ENCODE measurements at places on chromosomes 2 and 18. TPM values are rescaled to one million over a fixed set of nuclear protein-coding genes. Genes with fewer than 3 reads are reported as not detected.

GRCh38 chr2:152676461-152676860, 40.8 kb downstream of the PRPF40A start:
- no peak for DNase-seq

DNA sequence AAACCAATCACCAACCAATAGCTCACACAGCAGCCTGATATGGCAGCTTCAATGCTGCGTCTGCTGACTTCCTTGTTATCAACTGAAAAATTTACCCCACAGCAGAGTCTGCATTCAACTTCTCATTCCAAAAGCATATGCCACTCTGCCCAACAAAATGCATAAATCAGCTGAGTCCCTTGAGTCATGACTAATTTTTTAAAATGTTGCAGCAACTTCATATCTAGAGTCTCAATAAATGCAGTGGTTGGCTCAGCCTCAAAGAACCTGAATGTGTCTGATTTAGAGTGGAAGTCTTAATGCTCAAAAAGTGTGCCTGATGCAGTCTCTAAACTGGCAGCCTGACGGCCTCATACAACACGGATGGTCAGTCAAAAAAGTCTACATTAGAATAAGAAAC, 46.5 kb downstream of the FARSB start:
- DNase-seq, result no peak

DNA sequence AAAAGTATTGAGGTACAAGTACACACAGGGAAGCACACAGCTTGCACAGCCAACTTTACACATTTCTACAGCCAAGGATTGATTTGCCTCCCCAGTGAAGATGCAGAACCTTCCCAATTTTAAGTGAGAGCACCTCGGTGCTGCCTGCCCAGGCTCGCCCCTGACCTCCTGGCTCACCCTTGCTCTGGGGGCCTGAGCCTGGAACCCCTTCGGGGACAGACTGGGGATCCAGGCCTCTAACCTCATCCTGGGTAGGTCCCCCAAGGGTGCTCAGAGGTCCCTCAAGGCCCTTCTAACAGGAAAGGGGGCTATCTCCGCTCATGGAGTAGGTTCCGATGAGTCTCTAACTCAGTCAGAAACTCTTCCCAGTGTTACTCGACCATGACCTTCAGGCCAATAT, 53.1 kb downstream of the BCL2L11 start:
- DNase-seq, result no peak

DNA sequence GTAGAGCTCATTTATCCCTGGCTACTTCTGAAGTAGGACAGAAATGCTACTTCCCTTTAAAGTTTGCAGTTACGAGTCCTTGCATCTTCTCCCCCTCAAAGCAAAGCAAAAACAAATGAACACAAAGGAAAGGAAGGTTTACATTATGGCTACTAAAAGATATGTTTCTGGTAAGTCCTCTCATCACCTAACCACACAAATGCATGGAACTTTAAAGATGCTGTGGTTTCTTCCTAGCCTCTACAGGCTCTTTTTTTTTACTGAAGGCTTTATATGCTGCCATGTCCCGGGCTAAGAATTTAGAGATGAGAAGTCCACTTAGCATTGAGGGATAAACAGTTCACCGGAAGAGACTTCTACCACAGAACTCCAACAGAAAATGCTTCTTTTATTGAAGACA, 291.2 kb downstream of the SS18 start:
- no peak for DNase-seq

DNA sequence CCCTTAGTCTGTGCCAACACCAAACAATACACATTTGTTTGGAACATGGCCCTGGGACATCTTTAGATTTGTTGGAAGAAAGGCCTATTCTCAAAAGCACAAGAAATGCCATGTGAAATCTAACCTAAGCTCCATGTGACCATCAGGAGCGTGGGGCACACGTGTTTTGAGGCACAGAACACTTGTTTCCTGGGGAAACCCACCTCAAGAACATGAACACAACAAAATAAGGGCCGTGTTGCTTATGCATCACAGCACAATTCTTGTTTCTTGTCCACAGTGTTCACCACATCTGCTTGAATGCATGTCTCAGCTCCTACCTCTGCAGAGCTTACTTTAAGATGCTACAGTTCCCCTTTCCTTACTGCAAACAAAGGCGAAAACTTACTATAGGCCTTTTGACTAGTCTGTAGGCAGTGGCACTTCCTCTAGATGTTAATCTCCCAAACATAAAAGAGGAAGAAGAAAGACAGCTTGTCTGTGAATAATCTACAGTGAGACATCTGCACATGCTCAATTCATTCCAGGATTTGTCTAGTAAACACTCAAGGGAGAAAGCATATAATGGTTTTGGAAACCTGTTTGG, 165.0 kb downstream of the ANKRD44 start:
- DNase-seq, result no peak

- no peak for DNase-seq
Measured at GRCh38 chr2:201906777-201907562, 100.6 kb downstream of the CDK15 start.

DNA sequence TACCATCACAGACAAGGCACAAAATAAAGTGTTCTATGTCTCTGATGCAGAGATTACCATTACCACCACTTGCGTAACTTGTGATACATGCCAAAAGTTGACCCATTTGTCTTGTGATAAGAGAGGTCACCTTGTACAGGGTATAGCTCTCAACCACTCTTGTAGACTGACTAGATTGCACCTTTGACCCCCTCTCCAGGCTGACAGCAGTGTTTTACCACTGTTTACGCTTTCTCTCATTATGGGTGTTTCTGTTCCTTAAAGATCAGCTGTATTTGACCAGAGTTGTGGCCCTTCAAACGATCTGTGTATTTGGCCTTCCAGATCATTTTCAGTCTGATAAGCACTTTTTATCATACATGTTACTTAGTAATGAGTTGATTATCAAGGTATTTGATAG, 215.7 kb upstream of the HNMT start:
- DNase-seq, result no peak

DNA sequence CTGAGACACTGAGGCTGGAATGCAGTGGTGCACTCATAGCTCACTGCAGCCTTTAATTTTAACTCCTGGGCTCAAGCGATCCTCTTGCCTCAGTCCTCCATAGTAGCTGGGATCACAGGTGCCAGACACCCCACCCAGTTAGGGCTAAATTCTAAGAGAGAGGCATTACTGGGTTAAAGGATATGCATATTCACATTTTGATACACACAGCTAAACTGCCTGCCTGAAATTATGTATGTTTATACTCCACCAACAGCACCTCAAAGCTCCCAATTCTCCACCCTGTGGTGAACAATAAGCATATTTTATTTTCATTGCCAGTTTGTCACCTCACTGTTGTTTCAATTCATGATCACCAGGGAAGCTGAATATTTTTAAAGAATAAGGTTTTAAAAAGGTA, 18.7 kb upstream of the MCM6 start:
- DNase-seq, result no peak

- DNase-seq, result peak; percentile 23
Measured at GRCh38 chr2:602571-603359, 74.4 kb downstream of the TMEM18 start.

GRCh38 chr2:189163889-189164288, 15.7 kb downstream of the COL5A2 start:
- no peak for DNase-seq

DNA sequence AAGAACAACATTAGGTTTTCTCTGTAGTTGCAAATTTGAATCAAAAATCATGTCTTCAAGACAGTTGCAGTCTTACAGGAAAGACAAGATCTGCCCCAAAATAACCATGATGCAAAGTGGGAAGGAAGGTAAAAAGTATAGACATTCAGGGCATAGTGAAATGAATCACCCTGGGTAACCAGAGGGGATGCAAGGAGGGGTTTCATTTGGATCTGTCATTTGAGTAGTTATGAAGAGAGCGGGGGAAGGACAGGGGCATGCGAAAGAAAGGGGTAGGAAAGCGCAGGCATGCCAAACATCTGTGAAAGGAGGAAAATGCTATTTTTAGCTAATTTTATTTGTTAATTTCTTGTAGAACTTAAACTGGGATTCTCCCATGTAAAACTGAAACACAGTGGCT, 219.1 kb upstream of the BOD1L2 start:
- no peak for DNase-seq

- no peak for DNase-seq
Measured at GRCh38 chr2:126930970-126931590, 32.4 kb downstream of the TEX51 start.

DNA sequence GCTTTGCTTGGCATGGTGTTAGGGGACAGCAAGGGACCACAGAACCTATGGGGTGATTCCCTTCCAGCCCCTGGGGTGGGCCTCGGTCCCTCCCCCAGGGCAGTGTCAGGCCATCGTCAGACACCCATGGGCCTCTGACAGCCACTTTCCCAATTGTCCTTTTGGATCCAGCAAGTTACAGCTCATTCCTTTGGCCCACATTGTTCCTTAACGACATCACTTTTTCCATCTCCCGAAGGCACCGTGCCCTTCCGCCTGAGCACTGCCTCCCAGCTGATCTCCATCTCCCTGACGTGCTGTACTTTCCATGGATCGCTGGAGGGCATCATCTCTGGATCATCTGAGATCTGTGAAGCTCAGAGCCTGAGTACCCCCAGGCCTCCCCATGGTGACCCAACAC, 10.4 kb upstream of the KCNK3 start:
- DNase-seq, result no peak

- DNase-seq, result no peak
Measured at GRCh38 chr2:19425419-19425818, 67.0 kb upstream of the OSR1 start.

DNA sequence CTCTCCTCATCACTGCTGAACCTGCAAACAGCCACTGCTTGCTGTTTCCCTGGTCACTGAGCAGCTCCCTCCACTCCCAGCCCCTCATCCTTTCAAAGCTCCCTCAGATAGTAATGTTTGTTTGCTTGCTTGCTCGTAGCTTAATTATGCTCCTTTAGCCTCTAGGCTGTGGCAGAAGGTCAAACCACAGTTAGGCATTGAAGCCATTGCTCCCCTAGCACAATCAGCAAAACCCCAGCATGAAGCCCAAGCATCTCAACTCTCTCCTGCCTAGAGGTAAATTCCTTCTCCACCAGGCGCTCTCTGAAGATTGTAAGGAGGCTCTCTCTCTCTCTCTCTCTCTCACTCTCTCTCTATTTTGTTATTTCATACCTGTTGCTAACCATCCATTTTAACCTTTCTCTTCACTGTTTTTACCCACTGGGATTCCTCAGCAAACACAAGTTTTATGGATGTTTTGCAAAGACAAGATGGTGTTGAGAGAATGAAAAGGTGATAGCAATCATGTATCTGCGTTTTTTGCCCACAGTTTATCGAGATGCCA, 135.9 kb upstream of the HNRNPA3 start:
- no peak for DNase-seq

DNA sequence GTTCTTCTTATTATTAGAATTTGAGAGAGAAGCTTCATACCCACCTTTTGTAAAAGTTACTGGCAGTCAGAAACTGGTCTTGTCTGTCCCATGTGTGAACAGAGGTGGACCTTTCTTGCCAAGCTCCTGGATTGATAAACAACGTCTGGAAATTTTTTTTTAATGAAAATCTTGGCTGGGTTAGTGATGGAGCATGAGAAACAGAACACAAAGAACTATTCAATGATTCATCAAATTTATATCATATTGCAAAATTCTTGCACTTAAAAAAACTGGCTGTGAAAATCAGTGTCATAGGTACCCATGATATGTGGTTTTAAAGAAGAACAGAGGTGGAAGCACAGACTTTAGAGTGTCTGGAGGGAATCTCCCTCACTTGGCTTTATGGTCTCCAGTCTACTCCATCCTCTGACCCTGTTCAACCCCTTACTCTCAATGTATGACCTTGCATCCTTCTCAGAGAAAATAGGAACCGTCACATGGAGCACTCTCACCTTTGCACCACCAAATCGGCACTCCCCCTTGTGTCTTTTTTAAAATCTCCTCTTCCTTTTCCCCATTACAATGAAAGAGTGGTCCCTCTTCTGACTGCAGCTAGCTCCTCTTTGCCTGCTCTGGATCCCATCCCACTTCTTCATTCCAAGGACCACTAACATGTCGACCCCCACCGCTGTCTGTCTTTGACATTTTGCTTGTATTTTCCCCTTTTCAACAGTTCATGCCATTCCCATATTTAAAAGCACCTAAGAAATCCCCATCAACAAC, 58.2 kb downstream of the COPS8 start:
- DNase-seq, result no peak

GRCh38 chr2:107685421-107685986, 141.2 kb upstream of the RGPD4 start:
- DNase-seq, result no peak

GRCh38 chr2:133457861-133458260, 110.4 kb downstream of the NCKAP5 start:
- no peak for DNase-seq

DNA sequence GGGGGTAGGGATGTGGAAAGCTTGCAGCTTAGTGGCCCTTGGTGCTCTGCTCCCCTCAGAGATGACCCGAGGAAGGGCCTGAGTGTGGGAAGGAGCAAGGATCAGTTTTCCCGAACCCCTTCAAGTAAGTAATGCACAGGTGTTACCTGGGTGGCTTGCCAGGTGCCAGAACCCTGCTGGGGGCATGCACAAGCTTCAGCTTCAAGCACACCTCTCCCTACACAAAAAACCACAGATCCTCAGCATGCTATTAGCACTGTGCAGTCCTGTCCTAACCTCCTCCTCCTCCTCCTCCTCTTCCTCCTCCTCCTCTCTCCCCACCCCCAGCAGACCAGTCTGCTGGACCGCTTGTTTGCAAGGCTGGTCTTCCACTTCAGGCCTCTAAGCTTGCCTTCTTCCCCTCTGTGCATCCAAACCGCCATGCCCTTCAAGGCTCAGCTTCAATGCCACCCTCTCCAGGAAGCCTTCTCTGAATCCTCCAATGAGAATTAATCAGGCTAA, 114.8 kb downstream of the ACAA2 start:
- no peak for DNase-seq

DNA sequence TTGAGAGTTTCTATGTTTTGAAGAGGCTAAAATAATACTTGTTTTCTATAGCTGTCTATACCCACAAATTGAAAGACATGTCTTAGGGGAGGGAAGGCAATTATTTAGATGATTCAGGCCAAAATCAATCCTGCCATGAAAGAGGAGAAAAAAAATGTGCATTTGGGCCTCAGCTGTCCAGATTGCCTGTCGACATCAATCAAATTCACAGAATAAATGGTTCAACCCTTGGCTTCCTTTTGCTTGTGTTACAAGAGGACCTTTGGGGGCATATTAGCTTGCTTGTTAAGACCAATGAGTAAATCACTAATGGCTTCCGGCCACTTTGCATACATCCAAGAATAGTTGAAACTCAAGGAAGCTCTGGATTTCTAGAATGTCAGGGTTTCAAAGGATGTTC, 900.8 kb upstream of the CELF4 start:
- no peak for DNase-seq

Gene RNF125
- total RNA-seq, result 21.6 TPM

Gene DCDC2C
- total RNA-seq, result not detected

Gene SIX2
- total RNA-seq, result not detected

Gene PKDCC
- total RNA-seq, result not detected

Gene INPP5D
- 40.5 TPM for total RNA-seq

Gene ASB1
- total RNA-seq, result 33.4 TPM

Gene MAPK4
- total RNA-seq, result not detected

Gene C18orf54
- 9.9 TPM for total RNA-seq

Gene HRH4
- total RNA-seq, result 0.26 TPM

Gene SFTPB
- total RNA-seq, result not detected

Gene NT5DC4
- not detected for total RNA-seq

Gene TUBA3E
- not detected for total RNA-seq
